Thymus (tissue), 14 donors: ENCODE measurements at places on chromosomes 4 and X.

DNA sequence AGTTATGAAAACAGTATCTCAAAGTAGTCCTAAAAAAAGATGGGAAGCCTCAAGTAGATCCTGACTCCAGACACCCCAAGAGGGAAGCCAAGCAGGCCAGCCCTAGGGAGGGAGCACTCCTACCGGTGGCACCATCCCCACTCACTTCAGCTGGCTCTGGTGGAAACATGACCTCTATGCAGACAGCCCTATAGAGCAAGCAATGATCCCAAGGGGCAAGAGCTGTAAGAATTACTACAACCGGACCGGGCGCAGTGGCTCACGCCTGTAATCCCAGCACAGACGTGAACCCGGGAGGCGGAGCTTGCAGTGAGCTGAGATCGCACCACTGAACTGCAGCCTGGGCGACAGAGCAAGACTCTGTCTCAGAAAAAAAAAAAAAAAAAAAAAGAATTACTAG is 5.7 kb downstream of the LETM1 start:
- H3K36me3 ChIP-seq = peaks cover 55% of the 10 kb centered on the region
- peaks cover 90% of the 10 kb centered on the region for H3K4me1 ChIP-seq
- no peak overlapping the region for H3K4me3 ChIP-seq
- H3K27ac ChIP-seq = peak overlapping the region; percentile 77

- H3K4me1 ChIP-seq = no peaks in the 10 kb centered on the region
- no peak for DNase-seq
- H3K27ac ChIP-seq = no peak overlapping the region
- H3K4me3 ChIP-seq = no peak overlapping the region
These were observed 83.6 kb downstream of the TSPAN5 start for GRCh38 chr4:98574816-98575215.

- no peak overlapping the region for H3K4me3 ChIP-seq
- H3K36me3 ChIP-seq = no peaks in the 10 kb centered on the region
- no peak overlapping the region for H3K27ac ChIP-seq
These were observed 66.0 kb upstream of the C4orf54 start for GRCh38 chr4:99723612-99724011.

DNA sequence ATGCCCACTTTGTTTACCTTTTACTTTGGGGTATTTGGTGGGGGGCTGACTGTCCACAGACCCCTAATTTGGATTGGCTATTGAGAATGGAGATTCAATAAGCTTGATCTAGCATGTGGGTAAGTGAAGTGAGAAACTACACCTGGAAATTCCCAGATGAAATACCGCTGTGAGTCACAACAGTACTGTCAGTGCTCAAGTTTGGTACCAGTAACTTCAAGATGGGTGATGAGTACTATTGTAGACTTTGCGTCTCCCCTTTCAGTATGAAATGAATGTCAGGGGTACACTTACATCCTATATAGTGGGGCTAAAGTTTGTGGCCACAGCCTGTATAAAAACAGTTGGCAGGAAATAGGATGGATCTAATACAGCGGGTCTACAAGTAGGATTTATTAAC is 33.3 kb downstream of the HMGN5 start:
- no peaks in the 10 kb centered on the region for H3K27me3 ChIP-seq
- DNase-seq = no peak
- no peaks in the 10 kb centered on the region for H3K4me1 ChIP-seq
- H3K36me3 ChIP-seq = no peaks in the 10 kb centered on the region

DNA sequence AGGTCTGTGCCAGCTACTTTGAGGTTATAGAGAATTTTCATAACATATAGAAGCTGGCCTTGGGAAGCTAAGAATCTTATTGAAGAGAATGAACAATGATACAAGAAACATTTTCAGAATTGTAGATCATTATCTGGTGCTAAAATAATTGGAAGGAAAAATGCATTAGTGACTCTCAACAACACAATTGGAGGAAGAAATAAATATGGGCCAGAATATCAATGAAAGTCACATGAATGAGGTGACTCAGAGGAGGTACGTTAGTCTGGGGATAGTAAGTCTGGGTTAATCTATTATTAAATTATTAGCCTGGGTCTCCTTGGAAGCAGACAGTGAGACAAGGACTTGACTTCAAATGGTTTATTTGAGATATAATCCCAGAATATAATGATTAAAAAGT is 529.3 kb upstream of the SLIT2 start:
- no peaks in the 10 kb centered on the region for H3K4me1 ChIP-seq
- no peak overlapping the region for H3K27ac ChIP-seq
- no peak for DNase-seq

- DNase-seq = no peak
- no peak overlapping the region for H3K27ac ChIP-seq
- H3K27me3 ChIP-seq = no peaks in the 10 kb centered on the region
- no peaks in the 10 kb centered on the region for H3K4me1 ChIP-seq
- no peak overlapping the region for H3K4me3 ChIP-seq
These were observed 184.5 kb downstream of the CLCN4 start for GRCh38 chrX:10341309-10341708.

- H3K4me3 ChIP-seq = no peak overlapping the region
- H3K27me3 ChIP-seq = no peaks in the 10 kb centered on the region
These were observed 218.7 kb downstream of the SCFD2 start for GRCh38 chr4:53147197-53147596.
